ENCODE measurements at places on chromosomes 5 and 9.

- no peak for DNase-seq
Measured at GRCh38 chr9:120616966-120617935, 37.3 kb upstream of the CDK5RAP2 start.

- no peak for DNase-seq
Measured at GRCh38 chr5:133924221-133924920, 44.1 kb downstream of the C5orf15 start.

DNA sequence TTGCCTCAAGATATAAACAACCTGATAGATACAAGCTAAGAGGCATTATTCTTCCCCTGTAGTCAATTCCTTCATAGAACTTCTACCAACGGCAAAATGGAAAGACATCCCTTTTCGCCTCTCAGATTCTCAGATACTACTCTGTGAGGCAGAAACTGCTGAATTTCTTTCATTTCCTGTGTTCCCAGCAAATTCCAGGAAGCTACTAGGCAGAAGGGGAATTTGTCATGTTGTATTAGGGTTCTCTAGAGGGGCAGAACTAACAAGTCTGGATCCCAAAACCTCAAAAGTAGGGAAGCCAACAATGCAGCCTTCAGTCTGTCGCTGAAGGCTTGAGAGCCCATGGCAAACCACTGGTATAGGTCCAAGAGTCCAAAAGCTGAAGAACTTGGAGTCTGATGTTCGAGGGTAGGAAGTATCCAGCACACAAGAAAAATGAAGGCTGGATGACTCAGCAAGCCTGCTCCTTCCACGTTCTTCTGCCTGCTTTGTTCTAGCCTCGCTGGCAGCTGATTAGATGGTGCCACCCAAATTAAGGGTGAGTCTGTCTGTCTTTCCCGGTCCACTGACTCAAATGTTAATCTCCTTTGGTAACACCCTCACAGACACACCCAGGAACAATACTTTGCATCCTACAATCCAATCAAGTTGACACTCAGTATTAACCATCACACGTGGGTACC is 15.2 kb downstream of the RNF180 start:
- DNase-seq: no peak

DNA sequence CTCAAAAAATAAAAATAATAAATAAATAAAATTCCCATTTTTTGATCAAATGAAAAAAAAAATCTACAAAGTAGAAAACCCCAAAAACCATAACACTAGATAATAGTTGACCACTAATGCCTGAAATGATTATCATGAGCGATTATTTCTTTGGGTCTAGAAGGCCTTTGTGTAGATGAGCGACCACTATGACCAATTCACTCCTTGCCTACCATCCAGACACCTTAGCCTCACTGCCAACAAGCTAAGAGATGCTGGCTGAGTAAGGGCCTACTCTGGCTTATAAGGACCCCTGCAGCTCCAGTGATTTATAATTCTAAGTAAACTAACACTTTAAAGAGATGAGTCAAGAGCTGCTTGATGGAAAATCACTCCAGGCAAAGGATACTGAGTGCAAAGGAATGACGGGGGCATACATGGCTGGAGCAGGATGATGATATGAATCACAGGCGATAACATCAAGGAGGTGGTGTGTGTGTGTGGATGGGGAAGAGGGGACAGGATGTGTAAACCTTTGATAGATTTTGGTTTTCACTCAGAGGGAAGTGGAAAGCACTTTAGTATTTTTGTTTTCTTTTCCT is 4.8 kb upstream of the F2RL1 start:
- DNase-seq: no peak

DNA sequence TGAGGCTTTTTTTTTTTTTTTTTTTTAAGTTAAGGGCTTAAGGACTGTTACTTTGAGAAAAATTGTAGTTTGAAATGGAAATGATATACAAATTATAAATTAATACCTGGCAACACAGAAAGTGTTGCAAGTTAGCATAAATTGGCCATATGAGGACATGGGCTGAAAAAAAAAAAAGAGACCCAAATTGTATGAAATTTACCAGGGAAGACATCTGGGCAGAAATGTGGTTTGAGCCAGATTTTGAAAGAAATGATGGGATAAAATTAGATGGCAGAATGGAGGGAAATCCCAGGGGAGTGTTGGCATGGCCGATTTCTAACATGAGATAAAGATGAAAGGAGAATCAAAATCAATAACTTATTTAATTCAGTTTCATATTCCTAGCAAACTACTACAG is 472.1 kb downstream of the CTNND2 start:
- no peak for DNase-seq

DNA sequence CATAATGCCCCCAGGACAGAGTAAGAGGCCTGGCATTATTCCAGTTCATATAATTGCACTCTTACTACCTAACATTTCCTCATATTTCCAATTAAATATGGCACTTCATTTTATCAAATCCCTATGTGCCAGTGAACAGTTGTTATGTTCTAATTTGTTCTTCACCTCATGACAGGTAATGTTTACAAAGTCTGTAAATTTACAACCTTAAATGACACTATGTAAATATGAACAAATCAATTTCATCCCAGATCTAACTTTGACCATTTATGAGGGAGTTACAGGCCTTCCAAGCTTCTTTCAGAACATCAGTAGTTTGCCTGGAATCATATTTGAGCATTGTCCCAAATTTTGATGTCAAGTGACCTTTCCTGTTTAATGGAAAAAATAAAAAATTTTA is 592.6 kb upstream of the CDH6 start:
- DNase-seq: no peak

- DNase-seq: no peak
Measured at GRCh38 chr5:14193496-14193895, 50.4 kb downstream of the TRIO start.

GRCh38 chr5:131272724-131273123 is 8.9 kb downstream of the CDC42SE2 start:
- no peak for DNase-seq

All from activated naive CD4-positive, alpha-beta T cell (primary cell).